Activated naive CD8-positive, alpha-beta T cell treated with anti-CD3 and anti-CD28 coated beads, Interleukin-2, amount 50 U/mL, for 16 hours (primary cell): ENCODE measurements at places on chromosomes 5 and 9.

GRCh38 chr5:73896097-73896496, 270.1 kb downstream of the ARHGEF28 start:
- DNase-seq = no peak

DNA sequence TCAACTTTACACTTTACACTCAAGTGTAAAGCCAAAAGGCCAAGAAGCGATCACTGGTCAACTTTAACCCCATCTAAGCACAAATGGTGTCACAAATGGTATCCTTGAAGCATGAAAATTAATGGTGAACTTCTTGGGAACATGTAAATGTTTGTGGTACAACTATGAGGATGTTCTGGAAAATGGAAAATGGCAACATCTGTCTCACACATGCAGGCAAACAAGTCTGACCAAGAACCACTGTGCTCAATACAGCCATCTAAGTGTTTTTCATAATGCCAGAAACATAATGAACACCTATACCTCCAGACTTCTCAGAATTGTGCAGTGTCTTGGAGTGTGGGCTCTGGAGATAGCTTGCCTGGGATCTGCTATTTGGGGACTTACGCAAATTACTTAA, 171.0 kb downstream of the GLIS3 start:
- no peak for DNase-seq

DNA sequence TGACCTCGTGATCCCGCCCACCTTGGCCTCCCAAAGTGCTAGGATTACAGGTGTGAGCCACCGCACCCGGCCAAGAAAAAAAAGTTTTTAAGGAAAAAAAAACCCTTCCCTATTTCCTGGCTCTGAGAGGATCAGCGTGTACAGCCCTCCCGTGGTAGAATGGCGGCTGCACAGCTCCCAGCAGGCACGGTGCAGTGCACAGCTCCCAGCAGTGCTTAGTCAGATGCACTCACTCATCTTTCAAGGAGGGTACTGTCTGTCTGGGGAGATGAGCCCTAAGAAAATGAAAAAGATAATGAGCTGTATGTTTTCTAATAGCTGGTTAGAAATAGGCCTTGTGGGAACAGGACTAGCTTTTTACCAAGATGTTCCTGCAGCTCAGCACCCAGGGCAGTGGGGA, 36.7 kb upstream of the SLC2A8 start:
- no peak for DNase-seq

- no peak for DNase-seq
Measured at GRCh38 chr5:102670224-102670836, 84.8 kb upstream of the PAM start.

GRCh38 chr5:6886866-6887265, 173.6 kb downstream of the TENT4A start:
- no peak for DNase-seq

DNA sequence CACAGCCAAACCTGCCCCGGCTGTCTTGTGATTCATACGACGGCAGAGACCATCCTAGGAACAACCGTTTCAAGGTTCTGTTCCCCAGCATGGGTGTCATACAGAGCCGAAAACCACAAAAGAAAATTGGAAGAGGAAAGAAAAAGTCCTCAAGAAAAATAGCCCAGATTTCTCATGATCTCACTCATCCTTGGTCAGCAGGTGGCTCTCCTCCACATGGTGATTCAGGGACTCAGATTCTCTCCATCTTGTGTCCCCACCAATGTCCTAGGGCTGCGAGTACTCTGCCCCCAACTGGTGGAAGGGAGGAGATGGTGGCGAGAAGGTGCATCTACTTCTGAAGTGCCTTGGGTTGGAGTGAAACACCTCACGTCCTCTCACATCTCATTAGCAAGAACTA, 25.6 kb downstream of the PDZD2 start:
- DNase-seq = no peak

- DNase-seq = no peak
Measured at GRCh38 chr5:53059281-53059680, 50.3 kb downstream of the MOCS2 start.

GRCh38 chr9:85215961-85216360, 525.8 kb downstream of the AGTPBP1 start:
- DNase-seq = no peak

DNA sequence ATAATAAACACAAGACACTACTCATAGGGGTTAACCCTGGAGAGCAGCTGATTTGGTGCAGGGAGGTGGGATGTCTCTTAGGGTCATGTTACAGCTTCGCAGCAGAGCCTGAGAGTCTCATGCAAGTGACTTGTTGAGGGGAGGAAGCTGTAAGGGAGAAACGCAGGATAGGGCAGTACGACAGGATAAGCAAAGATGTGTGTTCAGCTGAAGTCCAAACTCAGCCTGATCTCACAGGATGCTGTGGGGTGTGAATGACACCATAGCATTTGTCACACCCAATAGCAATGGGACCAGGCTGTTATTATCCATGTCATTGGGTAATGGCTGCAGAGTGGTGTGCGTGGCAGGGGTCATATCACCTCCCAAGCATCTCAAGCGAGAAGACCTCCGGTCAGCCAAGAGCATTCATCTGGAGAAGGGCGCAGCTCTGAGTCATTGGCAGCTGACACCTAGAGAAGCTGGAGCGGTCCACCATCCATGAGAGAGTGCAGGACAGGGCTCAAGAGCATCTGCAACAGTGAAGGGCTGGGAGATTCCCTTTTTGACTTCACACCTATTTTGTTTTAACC, 49.2 kb upstream of the RPL26L1 start:
- DNase-seq = no peak

DNA sequence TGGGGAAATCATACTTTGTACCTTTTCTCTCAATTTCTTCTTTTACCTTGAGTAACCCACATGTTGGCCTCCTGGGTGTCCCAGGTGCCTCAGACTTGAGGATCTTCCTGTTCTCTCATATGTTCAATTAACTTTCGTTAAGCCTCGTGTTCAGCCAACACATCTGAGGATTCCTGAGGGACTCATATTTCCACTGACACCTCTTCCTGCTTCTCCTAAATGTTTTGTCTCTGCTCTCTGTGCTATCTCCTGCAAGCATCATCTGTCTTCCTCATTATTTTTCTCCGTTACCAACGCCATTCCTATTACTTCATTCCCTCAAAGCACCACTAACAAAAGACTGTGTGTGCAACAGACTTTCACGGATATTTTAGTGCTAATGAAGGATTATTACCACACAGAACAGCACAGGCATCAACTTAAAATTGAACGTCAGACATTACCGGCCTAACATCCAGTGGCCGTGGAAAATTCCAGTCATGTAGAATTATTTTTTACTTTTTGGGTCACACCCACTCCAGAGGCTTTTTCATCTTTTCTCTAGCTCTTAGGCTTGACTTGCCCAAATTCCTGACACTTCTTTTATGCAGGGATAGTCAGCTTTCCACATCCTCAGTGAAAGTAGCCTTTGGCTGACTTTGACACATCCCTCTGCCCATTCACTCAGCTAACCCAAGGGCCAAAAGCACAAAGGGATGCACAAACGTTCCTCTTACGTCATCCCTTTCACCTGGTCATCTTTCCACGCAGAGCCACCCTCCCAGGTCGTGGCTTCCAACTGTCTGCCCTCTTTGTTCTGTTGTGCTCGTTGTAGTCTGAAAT, 46.0 kb upstream of the OSMR start:
- no peak for DNase-seq

DNA sequence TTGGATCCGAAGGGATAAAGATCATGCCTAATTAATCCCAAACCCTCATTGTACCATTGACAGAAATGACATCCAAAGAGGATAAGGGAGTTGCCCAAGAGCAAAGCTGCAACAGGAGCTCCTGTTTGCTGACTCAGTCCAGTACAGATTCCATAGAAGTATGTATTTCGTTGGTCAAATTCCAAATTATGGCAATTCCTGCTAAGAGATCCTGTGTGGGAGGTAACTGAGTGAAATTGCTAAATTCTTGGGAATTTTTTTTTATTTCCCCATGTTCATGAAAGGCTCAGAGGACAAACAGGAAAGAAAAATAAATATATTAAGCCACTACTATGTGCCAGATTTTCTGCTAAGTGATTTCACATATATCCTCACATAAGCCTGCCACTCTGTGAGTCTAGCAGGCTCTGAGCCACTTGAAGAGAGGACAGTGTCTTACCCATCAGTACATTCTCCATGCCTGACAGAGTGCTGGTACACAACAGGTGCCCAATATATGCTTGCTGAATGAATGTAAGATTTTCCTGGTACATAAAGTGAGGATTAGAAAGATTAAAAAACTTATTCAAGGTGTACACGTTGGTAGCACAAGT, 132.7 kb downstream of the GLIS3 start:
- no peak for DNase-seq

GRCh38 chr9:36840898-36841536, 193.1 kb downstream of the PAX5 start:
- DNase-seq = no peak

GRCh38 chr5:56358703-56359681, 125.9 kb upstream of the ANKRD55 start:
- no peak for DNase-seq

- no peak for DNase-seq
Measured at GRCh38 chr5:16061163-16061562, 118.4 kb downstream of the MARCHF11 start.

DNA sequence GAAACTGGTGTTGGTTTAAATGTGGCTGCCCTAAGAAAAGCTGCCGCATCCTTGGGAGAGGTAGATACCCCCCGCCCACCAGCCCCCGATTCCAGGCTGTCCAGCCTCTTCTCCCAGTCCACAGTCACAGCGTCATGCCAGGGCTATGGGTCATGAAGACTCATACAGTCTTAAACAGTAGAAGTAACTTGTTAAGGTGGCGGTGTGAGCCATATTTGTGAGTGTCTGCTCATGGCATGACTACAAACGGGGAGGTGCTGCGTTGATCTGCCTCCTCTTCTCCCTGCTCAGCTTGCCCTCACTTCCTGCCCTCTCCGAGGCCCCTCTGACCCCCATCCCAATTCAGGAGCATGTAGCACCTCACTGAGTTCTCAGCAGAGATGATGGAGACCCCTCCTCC, 20.8 kb downstream of the FGD3 start:
- DNase-seq = no peak

DNA sequence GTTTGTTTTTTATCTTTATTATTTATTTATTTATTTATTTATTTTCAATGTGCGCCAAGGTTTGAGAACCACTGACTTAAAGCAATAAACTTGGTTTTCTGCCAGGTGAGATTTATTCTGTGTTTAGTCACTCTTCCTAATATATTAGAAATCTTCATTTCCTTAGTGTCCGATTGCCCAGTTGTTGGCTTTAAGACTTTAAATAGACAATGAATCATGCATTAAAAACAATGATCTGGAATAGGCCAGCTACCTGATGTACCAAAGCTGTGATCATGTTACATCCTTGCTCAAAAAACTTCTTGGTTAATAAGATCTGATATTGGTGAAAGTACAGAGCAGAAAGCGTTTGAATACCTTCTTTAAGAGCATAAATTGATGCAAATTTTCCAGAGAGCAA, 52.1 kb upstream of the ERBIN start:
- no peak for DNase-seq

DNA sequence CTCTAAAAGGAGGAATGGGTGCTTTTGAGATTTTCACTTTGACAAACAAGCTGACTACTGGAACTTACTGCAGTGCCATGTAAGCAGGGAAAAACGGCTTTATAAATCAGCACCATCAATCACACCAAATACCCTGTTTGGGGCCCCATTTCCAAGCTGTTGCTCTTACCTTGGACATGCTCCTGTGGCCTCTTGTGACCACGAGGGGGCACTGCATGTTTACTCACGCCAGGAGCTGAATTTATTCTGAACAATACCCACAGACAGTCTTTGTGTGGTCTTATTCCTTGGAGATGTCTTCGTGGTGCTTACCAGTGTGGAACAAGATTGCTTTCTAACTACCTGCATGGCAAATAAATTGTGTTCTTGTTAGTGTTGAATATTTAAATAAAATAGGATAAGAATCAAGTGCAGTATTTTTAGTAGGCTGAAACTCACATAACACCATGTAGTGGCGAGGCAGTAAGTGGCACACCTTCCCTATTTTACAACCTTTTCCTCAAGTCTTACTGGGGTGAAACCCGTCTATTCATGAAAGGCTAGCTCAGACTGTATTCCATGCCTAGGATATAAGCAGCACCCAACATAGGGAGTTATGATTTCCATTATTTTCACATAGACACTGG, 155.5 kb upstream of the NMUR2 start:
- DNase-seq = no peak

DNA sequence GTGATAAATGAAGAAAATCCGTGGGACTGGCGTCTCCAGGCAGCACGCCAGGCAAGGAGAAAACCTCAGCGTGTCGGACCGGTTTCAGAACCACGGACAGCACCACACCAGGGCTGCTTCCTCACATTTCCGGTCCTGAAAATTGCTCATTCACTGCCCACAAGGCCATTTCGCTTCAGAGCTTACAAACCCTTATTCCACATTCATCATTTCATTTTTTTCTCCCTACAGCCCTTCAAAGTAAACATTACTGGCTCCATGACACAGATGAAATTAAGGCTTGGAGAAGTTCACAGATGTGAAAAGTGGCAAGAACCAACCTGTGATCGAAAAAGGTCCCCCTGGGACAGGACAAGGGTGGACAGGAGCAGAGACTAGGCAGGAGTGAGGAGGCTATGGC, 1.5 kb upstream of the GPRIN1 start:
- DNase-seq = no peak

DNA sequence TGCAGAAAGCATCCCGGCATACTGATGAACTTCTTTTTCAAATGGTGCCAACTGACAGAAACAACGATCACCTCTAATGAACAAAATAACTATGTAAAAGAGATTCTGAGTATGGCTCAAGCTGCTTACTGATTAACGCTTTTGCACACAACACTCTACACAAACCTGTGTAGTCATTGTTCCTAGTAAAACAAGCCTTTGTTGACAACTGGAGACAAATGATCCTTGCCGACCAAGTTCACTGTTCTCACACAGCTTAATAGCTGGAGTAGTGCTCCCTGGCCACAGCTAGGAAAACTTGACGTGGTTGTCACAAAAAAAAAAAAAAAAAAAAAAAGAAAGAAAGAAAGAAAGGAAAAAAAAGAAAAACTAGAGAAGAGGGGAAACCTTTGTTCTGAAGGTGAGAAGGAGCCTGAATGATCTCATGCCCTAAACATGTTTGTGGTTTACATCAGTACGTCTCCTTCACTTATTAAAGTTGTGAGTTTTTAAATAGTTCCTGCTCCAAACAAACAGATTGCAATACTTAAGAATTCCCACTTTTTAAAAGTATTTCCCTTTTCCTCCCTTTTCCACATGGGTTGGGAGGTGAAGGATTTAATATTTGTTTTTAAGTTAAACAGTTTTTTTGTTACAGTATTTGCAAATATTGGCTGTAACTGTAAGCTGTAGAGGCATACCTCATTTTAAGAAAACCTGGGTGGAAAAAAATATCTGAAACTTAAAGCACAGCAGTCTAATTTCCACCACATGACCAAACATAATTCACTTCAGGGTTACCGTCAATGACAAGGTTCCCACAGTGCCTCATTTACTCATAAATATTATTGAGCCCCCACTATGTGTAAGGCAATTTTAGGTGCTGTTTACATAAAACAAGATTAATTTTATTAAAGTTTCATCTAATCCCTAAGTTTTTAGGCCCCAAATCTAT, 63.7 kb downstream of the GLIS3 start:
- no peak for DNase-seq

GRCh38 chr5:132256086-132256782, 1.3 kb upstream of the PDLIM4 start:
- DNase-seq = no peak
